SHP77 (cell line): ENCODE measurements at places on chromosomes 7 and 10.

- no peak for DNase-seq
These were observed 11.9 kb upstream of the HABP2 start for GRCh38 chr10:113540845-113541548.

DNA sequence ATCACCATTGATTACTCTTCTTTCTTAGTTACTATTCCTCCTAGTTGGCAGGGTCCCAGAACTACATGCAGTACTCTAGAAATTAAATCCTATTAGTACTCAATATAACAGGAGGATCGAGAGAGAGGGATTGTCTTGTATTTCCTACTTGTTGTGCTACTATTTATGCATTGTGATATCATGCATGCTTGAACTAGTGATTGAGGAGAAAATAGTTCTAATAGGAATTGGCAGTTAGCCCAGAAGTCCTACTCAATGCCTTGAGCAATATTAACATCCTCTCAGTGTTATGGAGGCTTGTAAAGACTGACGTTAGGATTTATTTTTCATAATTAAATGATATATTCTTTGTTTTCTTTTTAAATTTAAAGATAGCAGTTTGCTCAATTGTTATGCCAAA is 67.4 kb downstream of the FOXP2 start:
- peak; percentile 21 for DNase-seq

- no peak for DNase-seq
These were observed 93.2 kb downstream of the TWIST1 start for GRCh38 chr7:19024261-19024660.

DNA sequence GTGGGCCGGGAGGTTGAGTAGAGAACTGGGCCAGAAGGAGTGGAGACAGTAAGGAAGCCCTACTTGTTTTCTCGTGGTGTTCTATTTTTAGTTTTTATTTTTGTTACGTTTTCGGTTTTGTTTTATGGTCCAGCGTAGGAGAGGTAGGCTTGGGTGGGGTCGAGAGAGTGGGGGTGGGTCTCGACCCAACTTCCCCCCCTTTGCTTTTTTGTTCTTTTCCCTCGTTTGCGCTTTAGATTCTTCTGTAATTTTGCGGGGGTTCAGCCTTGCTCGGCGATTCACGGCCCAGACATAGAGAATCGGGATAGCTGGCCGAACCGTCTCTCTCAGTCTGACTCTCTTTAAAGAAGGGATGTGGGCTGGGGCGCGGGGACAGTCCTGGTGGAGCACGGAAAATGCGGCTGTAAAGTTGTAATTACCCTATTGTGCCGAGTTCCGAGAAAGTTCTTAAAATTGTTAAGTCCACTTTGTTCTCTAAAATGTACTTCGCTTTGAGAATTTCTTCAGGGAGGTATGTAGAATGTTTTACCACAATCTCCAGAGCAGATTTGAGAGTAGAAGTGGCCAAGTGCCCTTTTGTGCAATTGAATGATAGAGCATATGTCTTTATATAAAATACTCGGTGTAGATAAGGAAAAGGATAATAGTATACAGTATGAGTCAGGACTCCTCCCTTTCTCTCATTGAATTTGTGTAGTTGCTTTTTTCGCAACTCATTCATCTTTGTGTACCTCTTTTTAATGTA is 816 bp downstream of the DMTF1 start:
- DNase-seq: no peak

- DNase-seq: no peak
These were observed 31.4 kb downstream of the LRRC17 start for GRCh38 chr7:102944241-102944640.

- no peak for DNase-seq
These were observed 6.0 kb downstream of the SSBP1 start for GRCh38 chr7:141744131-141744530.

GRCh38 chr7:11478882-11479281 is 353.1 kb downstream of the THSD7A start:
- no peak for DNase-seq

DNA sequence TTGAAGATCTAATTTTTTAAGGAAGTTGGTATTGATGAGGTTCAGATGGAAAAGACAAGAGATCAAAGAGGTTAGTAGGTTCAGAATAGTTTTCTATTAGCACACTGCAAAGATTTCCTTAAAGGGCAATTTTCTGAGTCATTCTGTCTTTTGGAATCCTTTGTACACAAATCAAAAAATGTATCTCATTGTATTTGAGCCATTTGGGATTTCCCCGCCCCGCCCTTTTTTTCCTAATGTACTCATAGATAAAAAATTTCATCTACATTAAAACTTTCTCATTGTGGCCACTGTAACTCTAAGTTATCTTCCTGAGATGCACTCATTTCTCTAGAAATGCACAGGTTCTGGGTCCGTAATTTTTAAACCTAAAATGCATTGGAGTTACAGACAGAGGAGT is 12.1 kb downstream of the GIMAP6 start:
- no peak for DNase-seq

DNA sequence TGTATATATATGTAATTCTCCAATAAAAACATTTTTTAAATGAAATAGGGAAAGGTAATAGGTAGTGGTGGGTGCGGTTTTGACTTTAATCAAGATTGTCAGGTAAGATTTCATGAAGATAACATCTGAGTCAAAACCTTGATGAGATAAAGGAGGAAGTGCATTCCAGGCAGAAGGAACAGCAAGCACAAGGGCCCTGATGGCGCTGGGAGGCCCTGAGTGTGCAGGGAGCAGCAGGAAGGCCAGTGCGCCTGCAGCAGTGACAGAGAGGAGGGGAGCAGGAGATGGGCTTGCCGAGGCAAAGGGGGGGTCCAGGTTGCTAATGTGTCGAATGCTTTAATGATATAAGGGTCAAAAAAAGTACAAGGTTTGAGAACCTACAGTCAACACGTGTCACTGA is 69.8 kb downstream of the GNA12 start:
- DNase-seq: no peak

GRCh38 chr7:36614959-36615358 is 109.3 kb downstream of the AOAH start:
- no peak for DNase-seq

DNA sequence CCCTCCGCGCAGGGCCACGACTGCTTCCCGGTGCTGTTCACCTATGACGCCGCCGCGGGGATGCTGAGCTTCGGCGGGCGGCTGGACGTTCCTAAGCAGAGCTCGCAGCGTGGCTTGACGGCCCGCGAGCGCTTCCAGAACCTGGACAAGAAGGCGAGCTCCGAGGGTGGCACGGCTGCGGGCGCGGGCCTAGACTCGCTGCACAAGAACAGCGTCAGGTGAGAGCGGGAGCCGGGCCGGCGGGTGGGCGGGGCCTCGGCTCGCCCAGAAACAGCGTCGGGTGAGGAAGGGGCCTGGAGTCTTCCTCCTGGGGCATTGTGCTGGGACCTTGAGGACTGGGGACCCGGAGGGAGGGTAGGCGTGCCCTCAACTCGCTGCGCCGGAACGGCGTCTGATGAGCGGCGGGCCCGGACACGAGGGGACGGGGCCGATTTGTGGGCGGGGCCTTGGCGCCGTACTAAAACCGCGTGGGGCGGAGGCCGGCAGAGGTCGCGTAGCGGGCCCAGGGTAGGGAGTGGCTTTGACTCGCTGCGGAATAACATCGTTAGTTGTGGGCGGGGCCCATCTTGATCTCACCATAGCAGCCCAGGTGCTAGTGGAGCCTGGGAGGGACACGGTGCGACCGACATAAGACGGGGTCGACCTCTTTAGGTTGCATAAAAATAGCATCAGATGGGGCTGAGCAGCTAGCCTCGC is 15.6 kb downstream of the PDAP1 start:
- DNase-seq: peak; percentile 85

- DNase-seq: no peak
These were observed 9.0 kb downstream of the LSM5 start for GRCh38 chr7:32481176-32481575.

- no peak for DNase-seq
These were observed 608.6 kb downstream of the DNAJB6 start for GRCh38 chr7:157945401-157945800.

GRCh38 chr10:52623761-52624160 is 148.8 kb downstream of the MBL2 start:
- no peak for DNase-seq

GRCh38 chr10:905503-905902 is 26.0 kb downstream of the LARP4B start:
- no peak for DNase-seq

GRCh38 chr7:65238785-65239184 is 134.9 kb upstream of the ZNF92 start:
- DNase-seq: no peak

DNA sequence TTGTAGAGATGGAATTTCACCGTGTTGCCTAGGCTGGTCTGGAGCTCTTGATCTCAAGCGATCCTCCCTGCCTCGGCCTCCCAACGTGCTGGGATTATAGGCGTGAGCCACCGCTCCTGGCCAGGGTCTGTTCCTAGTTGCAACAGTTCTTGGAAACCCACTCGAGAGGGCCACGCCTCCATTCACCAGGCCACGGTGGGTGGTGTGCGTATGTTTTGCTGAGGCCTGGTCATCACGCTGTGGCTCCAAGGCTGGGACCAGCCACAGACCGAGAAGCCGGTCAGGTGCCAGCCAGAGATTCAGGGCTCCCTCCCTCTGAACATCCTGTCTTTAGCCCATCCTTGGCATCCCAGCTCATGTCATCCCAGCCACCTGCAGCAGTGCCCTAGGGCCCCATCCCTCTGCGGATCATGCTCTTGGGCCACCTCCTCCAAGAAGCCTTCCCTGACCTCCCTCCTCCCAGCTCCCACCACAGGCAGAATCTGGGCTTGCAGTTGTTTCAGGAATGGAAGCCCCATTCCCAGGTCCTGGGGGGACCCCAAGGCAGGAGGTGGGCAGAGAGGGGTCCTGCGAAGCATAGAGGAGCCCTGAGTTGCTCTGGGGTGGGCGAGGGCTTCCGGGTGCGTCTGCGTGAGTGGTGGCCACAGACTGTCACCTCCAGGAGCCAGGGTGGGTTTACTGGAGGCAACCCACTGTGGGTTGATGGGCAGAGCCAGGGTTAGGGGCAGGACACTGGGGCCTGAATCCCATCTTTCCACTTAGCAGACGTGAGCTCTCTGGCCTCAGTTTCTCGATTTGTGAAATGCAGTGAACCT is 5.2 kb downstream of the LAT2 start:
- no peak for DNase-seq

DNA sequence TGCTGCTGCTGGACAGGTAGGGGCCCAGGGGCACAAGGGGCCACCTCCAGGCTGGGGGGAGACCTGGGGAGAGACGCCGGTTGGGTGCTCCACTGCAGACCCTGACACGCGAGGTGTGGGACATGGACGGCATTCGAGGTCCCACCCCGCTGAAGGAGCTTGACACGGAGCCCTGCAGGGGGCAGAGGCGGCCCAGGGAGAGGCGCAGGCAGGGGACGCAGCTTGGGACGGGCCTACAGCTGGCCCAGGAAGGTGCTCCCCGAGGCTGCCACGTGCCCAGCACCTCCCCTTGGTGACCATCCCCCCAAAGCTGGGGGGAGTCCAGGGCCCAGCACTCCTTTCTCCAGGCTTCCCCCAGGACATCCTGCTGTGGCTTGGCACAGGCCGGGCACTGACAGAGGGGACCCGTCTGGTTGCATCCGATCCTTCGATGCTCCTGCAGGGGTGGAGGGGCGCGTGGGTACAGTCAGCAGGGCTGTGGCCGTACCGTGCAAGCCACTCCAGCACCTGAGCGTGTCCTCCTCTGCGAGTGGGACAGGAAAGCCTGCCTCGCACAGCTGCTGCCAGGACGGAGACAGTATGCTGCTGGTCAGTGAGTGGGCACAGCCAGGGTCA is 174.4 kb downstream of the ELFN1 start:
- no peak for DNase-seq

- DNase-seq: peak; percentile 37
These were observed 89.9 kb downstream of the CDH23 start for GRCh38 chr10:71486484-71487114.
